Umbilical cord (tissue), 2 donors: ENCODE measurements at places on chromosomes 5 and 9. TPM values are rescaled to one million over a fixed set of nuclear protein-coding genes. Genes with fewer than 3 reads are reported as not detected.

CDKN2A gene
- 0.96 TPM for total RNA-seq

UBE2D2 gene
- total RNA-seq = 109 TPM

AHRR gene
- total RNA-seq = 18.3 TPM

RGS7BP gene
- total RNA-seq = 1.7 TPM

PDGFRB gene
- total RNA-seq = 223 TPM

DNA sequence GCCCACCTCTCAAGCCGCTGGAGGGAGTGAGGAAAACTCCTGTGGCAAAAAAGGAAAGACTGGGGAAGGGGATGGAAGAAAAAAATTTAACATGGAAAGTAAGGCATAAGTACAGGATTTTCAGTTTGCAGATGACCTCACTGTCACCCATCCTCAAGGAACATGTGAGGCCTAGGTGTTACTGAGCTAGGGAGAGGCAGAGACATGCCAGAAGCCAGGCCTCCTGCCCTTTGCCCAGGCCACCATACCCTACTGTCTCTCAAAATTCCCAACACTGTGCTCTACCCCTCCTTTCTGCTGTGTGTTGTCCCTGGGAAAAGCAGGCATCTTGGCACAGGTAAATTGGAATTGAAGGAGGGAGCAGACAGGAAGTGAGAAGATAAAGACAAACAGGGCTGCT lies 4.4 kb upstream of the MGAT1 start:
- no peak for DNase-seq

DNA sequence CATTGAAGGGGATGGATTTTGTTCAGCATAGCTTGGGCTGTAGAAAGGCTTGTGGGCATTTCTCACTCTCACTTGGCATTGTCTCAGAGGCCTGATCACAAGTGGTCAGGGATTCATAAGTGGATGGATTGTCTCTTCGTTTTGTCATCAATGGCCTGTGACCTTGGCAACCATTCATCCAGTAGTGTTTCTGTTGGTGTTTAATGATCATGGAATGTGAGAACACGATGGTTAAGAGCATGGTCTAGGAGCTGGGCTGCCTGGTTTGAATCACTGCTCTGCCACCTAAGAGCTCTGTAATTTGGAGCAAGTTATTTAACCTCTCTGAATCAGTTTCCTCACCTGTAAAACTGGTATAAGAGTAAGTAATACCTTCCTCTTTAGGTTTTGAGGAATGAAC lies 430.1 kb upstream of the MEF2C start:
- no peak for DNase-seq

- peak; percentile 85 for DNase-seq
Observed at GRCh38 chr5:145246961-145247744, 588.0 kb downstream of the PRELID2 start.

DNA sequence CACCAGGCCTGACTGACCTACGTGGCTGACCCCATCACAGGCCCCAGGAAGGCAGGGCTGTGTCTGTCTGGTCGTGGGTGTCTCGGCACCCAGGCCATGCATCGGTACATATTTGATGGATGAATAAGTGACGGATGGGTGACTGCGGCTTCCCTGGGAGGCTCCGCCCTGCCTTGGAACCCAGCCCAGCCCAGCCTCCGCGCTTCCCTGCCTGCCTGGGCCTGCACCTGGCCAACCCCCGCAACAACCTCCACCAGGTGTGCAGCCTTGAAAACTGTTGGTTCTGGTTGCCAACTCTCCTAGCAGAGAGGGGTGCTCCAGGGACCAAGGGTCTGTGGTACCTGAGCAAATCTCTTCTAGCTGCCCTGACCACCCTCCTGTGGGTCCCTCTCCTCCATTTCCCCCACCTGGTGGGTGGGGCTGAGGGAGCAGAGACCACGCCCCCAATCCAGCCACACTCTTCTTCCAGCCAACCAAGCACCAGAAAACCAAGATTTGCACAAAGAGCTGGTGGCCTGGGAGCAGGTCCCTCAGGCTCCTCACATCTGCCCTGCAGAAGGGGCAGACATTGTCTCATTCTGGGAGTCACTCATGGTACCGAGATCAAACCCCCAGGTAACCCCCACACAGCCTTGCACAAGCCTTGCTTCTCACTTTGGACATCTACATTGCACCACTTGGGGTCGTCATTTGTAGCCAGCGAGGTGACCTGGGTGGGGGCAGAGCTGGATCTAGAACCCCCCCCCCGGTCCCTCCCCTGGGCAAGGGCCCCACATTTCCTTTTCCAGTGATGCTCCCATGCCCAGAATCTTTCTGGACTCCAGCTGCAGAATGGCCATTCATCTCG lies 100.6 kb upstream of the IER5L start:
- DNase-seq = peak; percentile 57

DNA sequence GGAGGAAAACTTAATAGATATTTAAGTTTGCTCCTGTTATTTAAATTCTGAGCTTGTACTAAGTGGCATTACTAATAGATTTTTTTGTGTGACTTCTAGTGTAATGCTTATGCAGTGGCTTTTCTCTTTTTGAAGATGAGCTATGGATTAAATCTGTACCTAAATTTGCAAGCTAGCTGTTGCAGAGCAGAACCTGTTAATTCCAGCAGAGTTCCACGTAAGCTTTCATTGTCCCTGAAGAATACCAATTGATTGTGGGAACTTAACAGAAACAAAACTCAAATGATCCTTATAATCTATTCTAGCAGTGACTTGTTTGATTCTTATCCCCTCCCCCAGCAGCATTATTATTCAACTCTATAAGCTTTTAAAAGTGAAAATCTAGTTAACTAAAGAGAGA lies 51.7 kb downstream of the MAN2A1 start:
- DNase-seq = no peak

- peak; percentile 15 for DNase-seq
Observed at GRCh38 chr9:257957-258356, 43.3 kb downstream of the DOCK8 start.

DNA sequence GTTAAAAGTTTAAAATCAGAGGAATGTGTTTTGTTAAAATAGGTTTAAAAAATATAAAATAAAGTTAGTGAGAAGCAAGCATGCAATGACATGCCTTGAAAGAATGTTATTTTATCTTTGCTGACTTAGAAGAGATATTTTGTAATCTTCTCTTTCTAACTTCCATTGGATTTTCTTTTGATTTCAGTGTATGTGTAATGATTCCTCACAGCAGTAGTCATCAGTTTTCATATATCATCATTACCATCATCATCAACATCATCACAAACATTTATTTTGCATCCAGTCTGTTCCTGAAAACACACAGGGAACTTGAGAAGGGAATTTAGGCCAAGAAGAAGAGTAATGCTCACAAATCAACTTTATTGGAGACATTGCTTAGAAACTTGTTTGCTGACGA lies 699.6 kb downstream of the TAF11L14 start:
- DNase-seq = peak; percentile 81

DNA sequence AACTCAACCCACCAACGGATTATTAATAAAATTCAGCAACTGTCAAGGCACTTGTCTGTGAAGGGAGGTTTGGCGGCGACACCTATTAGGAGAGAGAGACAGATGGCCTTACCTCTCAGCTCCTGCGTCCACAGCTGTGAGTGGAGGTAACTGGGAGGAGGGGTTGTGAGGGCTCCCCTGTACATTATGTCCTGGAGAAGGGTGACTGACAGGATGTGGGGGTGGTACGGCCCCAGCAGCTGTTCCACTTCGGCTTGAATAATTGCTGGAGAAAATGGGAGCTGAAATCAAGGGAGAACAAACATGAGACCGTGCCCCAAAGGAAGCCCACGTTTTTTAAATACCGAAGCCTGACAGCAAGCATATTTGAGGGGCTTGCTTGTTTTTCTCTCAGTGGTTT lies 353.5 kb upstream of the RFX3 start:
- no peak for DNase-seq

GRCh38 chr5:128038643-128039042 lies 44.9 kb upstream of the SLC12A2 start:
- DNase-seq = peak; percentile 42

DNA sequence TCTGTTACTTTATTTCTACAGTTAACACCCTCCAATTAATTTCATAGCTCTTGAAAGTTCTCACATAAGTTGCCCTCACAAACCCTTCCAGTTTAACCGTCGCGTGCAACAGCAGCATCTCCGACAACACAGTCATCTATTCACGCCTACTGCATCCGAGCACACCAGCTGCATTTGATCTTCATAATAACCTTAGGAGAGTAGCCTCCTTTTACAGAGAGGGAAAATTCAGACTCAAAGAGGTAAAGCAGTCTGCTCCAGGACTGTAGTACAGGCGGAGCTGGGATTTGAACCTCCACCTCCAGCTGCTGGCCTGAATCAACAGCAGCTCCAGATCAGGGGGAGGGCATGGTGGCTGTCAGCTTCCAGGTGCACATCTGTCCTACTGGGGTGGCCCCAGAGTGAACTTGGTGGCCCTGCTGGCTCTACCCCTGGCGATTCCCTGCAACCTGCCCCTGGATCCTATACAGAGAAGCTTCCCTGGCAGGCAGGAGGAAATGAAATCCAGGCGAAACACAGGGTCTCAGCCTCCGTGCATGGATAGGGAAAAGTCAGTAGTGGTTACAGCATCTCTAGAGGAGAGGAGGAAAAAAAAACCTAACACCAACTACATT lies 71.6 kb upstream of the UNC5A start:
- DNase-seq = no peak

- no peak for DNase-seq
Observed at GRCh38 chr9:76716085-76716672, 48.1 kb upstream of the PCA3 start.

GRCh38 chr9:132056717-132057560 lies 22.7 kb downstream of the MED27 start:
- no peak for DNase-seq

DNA sequence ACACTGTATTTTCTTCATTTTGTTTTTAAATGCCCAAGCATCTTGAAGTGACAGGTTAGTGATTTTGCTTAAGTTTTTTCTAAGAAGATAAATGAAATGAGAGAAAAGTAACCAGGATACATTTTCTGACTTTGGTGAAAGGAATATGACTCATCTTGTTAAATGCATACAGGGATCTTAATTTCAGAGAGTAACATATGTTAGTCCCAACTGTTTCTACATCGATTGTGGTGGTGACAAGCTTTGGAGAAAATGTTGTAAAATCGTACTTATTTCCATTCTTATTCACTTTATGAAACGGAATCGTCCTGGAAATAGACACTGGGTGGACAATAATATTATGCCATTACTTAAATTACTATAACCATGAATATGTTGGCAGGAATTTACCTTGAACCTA lies 107.5 kb downstream of the KCNN2 start:
- DNase-seq = no peak

DNA sequence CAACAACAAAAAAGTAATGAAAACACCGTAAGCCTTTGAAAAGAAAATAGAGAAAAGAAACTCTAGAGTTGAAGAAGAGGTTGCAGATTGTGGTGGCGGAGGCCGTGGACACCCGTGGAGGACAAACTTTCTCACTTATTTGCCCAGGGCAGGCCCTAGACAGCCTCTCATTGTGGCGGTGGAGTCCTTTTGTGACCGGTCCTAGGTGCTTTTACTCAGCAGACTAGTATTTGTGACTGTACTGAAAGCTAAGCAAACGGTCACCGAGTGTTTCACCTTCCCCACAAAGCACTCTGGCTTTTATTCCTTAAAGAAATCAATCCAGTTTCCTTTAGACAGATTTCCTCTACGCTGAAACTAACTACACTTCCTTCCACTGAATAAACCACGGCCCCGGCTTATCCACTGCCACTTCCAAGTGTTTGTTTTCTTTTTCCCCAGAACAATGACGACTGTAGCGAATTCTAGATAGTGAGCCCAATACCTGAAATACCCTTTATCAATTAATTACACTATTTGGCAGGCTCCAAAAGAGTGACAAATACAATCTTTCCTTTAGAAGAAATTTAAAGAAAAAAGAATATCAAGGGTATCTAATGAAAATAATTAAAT lies 210.2 kb upstream of the TARS1 start:
- DNase-seq = no peak

GRCh38 chr5:123204251-123204650 lies 115.2 kb downstream of the PRDM6 start:
- no peak for DNase-seq

DNA sequence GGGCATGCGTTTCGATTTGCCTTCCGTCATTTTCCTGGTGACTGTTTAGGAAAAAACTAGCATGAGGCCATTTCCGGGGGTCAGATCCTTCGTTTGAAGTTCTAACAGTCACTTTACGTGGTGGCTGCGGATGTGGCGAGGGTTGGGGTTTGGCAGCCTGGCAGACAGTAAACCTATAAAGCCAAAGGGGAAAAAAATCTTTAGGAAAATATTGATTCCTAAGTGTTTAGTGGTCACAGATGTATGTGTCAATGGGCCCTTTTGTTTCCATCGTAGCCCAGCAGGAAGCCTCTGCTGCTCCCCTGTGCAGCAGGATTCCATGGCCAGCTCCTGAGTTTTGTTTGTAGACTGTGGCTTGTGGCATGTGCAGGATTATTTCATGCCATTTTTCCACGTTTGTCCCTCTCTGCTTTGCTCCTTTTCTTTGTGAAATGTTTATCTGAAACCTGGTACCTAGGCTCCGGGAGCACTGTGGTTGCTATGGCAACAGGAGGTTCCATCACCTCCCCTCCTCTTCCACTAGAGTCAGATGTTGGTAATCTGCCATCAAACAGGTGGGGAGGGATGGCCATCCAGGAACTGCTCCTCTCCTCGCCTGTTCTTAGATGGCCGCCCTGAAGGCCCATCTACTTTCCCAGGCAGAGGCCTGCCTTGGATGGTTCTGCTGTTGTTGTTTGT lies 202.3 kb downstream of the AOPEP start:
- DNase-seq = no peak

DNA sequence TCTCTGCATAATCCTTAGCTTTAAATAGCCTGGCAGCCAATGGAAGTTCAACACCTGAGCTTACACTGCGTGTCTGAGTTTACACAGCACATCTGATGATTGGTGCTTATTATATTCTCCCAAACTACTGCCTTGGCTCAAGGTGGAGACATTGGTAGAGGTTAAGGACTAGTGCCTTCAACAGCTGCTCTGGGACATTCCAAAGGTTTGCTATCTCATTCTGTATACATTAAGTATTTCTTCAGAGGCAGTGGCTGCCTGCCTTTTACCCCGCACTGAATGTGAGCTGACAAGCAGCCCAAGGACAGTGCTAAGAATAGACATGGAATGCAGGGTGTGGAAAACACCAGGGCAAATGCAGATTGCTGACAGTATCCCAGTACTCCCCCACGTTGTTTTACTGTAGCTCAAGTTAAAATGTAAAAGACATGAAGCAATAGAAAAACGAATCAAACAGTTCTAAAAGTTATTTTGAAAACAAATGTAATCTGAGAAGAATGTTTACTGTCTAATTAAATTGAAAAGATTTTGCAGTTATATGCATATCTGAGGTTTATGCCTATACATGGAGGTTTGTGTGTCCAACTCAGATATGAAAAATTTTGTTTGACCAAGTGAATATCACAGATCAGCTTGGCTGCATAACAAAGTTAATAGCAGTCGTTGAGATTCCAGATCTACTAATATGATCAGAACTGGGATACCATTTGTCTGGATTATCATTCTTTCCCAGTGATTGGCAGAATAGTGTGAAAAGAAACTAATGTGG lies 1.8 kb downstream of the HSPB3 start:
- peak; percentile 91 for DNase-seq

- DNase-seq = no peak
Observed at GRCh38 chr9:38639577-38639940, 19.2 kb upstream of the ANKRD18A start.

- DNase-seq = no peak
Observed at GRCh38 chr9:109923471-109923760, 143.4 kb downstream of the PALM2AKAP2 start.

- no peak for DNase-seq
Observed at GRCh38 chr5:115229606-115230005, 33.1 kb downstream of the PGGT1B start.

GRCh38 chr9:88789785-88790184 lies 201.5 kb upstream of the S1PR3 start:
- no peak for DNase-seq

- no peak for DNase-seq
Observed at GRCh38 chr9:28848671-28849070, 1275.4 kb upstream of the C9orf72 start.

- DNase-seq = no peak
Observed at GRCh38 chr5:65307931-65308330, 173.8 kb downstream of the ADAMTS6 start.
